ENCODE measurements at places on chromosomes 4 and X.

- no peak for DNase-seq
Measured at GRCh38 chr4:84622959-84623358, 40.0 kb downstream of the CDS1 start.

DNA sequence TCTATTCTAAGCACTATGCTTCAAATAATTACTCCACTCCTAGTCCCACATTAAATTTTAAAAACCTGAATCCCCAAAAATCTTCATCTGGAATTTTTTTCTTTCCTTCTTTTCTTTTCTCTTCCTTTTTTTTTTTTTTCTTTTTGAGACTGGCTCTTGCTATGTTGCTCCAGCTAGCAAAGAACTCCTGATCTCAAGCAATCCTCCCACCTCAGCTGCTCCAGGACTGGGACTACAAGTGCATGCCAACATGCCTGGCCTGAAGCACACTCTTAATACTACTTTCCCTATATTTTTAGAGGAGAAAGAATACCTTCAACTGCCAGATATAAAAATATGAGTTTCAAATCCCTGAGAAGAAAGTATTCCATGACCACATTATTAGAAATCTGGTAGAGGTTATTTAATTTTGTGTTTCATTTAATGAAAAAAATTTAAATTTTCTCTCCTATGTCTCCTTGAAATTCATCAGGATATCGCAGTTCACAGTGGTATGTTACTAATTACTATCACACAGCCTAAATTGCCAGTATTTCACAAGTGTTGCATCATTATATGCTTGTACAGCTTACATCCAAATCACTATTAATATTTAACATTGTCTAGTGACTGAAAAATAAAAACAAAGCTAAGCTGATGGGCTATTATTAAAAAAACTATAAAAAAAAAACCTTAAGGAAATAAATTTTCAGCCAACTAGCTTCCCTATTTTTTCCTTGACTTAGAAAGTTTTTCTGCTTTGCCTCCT is 227.8 kb downstream of the NAF1 start:
- DNase-seq: no peak

- no peak for DNase-seq
Measured at GRCh38 chr4:155245105-155245504, 36.7 kb downstream of the NPY2R start.

DNA sequence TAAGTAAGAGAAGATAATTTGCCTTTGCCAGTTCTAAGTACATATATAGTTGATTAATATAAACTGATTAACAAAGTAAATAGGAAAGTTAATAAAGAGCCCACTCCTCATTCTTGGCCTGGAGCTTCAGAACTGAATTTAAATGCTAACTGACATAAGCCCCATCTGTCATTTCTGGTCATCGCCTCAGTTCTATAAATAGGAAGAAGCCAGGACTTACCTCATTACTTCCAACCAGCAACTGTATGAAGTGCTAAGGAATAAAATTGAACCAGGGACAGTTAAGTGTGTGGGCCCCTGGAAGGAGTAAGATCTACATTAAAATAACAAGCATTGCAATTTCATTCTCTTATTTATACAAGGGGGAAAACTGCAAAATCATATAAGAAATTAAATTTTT is 52.0 kb upstream of the PDLIM5 start:
- no peak for DNase-seq

DNA sequence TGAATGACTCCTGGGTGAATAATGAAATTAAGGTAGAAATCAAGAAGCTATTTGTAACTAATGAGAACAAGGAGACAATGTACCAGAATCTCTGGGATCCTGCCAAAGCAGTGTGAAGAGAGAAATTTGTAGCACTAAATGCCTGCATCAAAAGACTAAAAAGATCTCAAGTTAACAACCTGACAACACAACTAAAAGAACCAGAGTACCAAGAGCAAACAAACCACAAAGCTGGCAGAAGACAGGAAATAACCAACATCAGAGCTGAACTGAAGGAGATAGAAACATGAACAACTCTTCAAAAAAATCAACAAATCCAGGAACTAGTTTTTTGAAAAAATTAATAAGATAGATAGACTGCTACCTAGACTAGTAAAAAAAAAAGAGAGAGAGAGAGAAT is 8.4 kb downstream of the CFAP299 start:
- DNase-seq: no peak

- DNase-seq: peak; percentile 85
Measured at GRCh38 chr4:73222466-73223257, 35.9 kb downstream of the ANKRD17 start.

DNA sequence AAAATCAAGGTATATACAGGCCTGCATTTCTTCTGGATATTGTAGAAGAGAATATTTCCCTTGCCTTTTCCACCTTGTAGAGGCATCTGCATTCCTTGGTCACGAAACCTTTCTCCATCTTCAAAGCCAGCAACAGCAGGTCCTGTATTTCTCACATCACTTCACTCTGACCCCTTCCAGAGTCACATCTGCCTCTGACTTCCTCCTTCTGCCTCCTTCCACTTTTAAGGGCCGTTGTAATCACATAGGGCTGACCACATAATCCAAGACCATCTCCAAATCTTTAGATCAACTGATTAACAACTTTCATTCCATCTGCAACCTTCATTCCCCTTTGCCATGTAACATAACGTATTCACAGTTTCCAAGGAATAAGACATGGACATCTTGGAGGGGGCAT is 38.3 kb upstream of the NDP start:
- no peak for DNase-seq
